ENCODE measurements at places on chromosomes 4 and X.

GRCh38 chrX:38939067-38939466 lies 137.8 kb downstream of the MID1IP1 start:
- no peak for DNase-seq

DNA sequence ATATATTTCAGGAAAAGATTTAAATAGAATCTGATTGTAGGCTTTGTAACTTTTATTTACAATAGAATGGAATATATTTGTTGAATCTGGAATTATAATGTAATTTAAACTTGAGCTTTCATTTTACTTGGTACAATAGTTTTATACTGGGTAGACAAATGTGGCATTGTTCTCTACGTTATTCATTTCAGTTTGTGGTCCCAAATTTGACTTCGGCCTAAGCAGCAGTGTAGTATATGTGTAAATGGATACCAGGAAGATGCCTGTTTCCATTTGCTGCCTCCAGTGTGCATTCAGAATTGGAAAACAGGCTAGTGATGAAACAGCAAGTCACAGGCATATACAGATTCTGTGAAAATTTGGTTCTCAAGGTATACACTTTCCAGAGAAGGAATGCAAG lies 77.8 kb downstream of the CLDN22 start:
- DNase-seq, result no peak

- no peak for DNase-seq
Observed at GRCh38 chr4:74402692-74403456, 37.9 kb downstream of the EREG start.

GRCh38 chr4:182893474-182894080 lies 23.6 kb downstream of the DCTD start:
- DNase-seq, result no peak

All from CD4-positive, alpha-beta T cell treated with Interleukin-6 for 4 hours (primary cell).